ENCODE measurements at places on chromosomes 11 and 22.
A peak's percentile ranks its signal among the peaks of the same experiment; 100 is the strongest.

DNA sequence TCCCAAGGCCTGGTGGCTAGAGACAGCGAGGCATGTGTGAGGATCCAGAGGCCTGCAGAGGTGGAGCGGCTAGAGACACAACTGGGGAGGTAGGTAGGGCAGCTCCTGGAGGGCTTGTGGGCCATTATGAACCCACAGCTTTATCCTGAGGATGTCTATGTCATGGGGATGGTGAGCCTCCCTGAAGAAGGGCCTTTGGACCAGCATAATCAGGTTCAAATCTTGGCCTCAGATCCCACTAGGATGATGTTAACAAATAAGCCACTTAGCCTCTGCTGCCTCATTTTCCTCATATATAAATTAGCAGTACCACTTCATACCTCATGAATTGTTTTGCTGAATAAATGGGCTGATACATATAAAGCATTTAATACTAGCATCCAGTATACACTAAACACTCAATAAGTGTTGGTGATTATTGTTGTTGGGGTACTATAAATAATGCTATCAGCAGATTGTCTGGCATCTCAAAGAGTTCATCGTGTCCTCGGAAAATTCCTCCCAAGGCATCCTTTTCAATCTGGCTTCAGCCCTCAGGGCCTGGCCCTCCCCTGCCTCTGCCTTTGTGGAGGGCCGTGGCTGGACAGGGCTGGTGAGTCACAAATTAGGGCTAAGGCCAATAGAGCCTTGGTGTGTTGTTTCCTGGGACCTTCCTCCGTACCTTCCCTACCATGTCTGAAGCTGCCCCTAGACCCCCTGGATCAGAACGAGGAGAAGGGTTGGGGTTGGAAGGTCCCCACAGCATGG is 30.9 kb upstream of the LRRC32 start:
- no peak for DNase-seq

- DNase-seq = no peak
These were observed 492.9 kb upstream of the KIRREL3 start for GRCh38 chr11:127493330-127494022.

GRCh38 chr11:66568124-66568916 is at the start of gene CTSF:
Gene CTSF (minus strand): TSS chr11:66568606. CDS start chr11:66568486, 120 bp downstream.
- peak; percentile 80 for DNase-seq

DNA sequence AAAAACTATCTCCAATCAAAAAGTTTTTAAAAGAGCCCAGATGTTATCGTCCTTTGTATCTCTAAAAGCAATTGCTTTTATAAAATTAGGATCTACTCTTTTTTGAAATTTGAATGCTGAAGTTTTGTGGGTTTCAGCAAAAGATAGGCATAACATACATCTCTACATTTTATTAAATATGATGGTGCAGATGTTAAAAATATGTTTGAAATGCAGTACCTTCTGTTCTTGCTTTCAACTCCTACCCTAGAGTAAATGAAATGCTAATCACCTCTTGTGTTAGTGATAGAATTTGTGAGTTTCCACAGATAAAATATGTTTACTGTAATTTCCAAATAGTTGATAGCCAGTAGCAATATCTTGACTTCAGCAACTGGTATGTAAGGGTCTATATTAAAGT is 95.7 kb upstream of the VPREB1 start:
- no peak for DNase-seq

- DNase-seq = no peak
These were observed 6.3 kb downstream of the HRAS start for GRCh38 chr11:528815-529727.

DNA sequence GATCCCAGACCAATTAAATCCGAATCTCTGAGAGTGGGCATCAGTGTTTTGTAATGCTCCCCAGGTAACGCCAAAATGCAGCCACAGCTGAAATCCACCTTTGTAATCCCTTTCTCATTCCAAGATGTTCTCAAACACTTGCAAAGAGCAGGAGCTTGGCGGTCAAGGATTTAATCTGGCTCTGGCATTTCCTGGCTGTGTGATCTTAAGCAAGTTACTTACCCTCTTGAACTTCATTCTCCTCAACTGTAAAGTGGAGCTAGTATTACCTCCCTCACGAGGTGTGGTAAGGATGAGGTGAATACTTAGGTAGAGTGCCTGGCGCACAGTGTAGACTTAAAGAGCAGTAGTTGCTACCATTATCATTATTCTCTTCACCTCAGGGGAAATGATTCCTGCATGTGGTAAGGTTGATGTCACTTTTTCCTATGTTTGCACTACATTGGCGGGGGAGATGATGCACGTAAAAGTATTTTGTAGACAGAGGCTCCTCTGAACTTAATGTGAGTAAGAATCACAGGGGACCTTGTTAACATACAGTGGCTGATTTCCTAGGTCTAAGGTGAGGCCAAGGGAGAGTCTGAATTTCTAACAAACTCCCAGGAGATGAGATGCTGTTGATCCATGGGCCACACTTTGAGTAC is 210.4 kb upstream of the PITPNB start:
- DNase-seq = no peak

- DNase-seq = no peak
These were observed 3.9 kb downstream of the CD151 start for GRCh38 chr11:836700-837099.

DNA sequence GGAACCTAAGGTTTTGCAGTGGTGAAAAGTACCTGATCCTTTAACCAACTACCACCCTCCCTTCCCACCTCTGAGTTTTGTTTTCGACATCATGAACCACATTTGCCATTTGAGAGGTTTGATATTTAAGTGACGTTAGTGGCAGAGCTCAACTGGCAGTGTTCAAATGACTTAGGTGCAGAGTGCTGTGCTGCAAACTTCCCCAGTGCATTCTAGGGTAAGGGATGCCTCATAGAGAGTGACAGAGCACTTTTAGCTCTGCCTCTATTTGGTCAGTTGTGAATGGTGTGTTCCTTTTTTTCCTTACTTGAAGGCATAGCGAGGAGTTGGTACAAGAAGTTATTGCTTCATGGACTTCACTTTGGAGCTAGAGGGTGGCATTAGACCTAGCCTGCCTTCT is 9.4 kb downstream of the BMAL1 start:
- DNase-seq = peak; percentile 16

Data from CD4-positive, alpha-beta T cell treated with Interferon alpha-2 for 1 hour (primary cell).